ENCODE measurements at places on chromosomes 13 and 19.

DNA sequence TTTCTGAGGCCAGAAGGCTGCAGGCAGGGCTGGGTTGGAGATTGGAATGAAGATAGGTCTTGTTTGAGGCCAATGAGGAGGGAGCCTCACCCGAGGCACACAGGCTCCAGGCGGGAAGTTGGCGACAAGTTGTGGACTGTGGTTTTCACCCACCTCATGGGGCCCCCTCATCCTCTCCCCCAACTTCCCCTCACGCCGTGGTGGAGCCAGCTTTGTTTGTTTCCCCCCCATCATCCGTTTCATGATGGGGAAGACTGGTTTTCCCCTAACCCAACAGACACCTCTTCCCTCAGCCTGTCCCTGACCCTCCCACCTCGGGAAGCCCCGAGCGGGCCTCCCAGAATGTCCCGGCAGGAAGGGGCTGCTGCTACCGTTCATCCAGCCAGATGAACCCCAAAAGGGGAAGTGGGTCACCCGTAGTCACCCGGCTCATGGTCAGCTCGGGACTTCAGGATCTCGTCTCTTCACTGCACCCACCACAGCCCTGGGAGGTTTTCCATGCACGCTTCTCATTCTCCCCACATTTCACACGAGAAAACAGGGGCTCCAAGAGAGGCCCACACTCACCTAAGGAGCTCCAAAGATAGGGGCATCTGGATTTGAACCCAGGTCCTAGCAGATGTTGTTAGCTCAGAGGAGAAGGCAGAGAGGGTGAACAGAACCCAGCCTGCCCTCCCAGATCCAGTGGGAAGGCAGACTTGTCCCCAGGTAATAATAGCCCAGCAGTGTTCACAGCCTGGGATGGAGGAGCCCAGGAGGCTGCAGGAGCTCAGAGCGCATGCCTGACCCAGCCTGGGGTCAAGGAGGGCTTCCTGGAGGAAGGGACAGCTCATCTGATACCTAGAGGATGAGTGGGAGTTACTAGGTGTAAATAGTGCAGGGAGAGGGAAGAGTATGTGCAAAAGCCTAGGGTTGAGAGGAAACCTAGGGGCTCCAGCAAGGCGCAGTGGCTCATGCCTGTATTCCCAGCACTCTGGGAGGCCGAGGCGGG lies 23.5 kb downstream of the CEACAM16 start:
- H3K27ac ChIP-seq: peak overlapping the region; percentile 7
- no peak overlapping the region for H3K4me3 ChIP-seq
- no peak for DNase-seq
- peaks cover 20% of the 10 kb centered on the region for H3K4me1 ChIP-seq
- H3K27me3 ChIP-seq: no peaks in the 10 kb centered on the region

GRCh38 chr13:110616103-110617101 lies 1.1 kb downstream of the NAXD start:
- peak overlapping the region; percentile 95 for H3K27ac ChIP-seq
- peak; percentile 71 for DNase-seq
- H3K27me3 ChIP-seq: no peaks in the 10 kb centered on the region
- H3K4me3 ChIP-seq: peak overlapping the region; percentile 79
- H3K36me3 ChIP-seq: no peaks in the 10 kb centered on the region

DNA sequence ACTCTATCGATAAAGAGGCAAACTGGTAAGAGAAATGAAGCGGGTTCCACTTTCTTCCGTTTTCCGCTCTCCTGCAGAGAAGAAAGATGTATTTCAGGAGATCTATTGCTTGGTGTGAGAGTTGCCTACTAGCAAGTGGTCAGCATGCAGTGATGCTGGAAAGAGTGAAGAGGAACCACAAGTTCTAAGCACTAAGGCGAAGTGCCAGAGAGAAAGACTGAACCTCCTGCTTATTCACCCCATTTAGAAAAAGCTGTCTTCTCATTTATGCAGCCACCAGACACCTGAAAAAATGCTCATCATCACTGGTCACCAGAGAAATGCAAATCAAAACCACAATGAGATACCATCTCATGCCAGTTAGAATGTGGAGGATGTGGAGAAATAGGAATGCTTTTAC lies 78.7 kb upstream of the GPC6 start:
- H3K27me3 ChIP-seq: no peaks in the 10 kb centered on the region
- H3K4me1 ChIP-seq: no peaks in the 10 kb centered on the region
- DNase-seq: no peak
- H3K27ac ChIP-seq: no peak overlapping the region
- H3K4me3 ChIP-seq: no peak overlapping the region

GRCh38 chr13:25468325-25469168 lies 96.8 kb downstream of the ATP8A2 start:
- H3K27me3 ChIP-seq: no peaks in the 10 kb centered on the region
- H3K36me3 ChIP-seq: no peaks in the 10 kb centered on the region
- no peaks in the 10 kb centered on the region for H3K4me1 ChIP-seq

- no peak overlapping the region for H3K4me3 ChIP-seq
- H3K27me3 ChIP-seq: no peaks in the 10 kb centered on the region
- no peaks in the 10 kb centered on the region for H3K4me1 ChIP-seq
- H3K36me3 ChIP-seq: no peaks in the 10 kb centered on the region
Observed at GRCh38 chr13:93361703-93362102, 135.1 kb downstream of the GPC6 start.

DNA sequence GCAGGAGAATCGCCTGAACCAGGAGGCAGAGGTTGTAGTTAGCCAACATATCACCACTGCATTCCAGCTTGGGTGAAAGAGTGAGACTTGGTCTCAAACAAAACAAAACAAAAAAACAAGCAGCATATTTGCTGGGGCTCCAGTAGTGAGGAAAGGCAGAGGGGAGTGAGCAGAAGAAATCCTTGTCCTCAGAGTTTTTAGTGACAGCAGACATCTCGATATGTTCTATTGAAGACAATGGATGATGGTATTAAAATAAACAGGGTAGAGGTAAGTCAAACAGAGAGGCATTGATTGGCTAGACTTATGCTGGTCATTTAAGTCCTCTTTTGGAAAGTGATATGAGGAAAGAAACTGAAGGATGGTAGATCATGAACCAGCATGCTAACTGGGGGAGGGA lies 19.0 kb downstream of the NLRP7 start:
- no peak overlapping the region for H3K4me3 ChIP-seq
- H3K27ac ChIP-seq: no peak overlapping the region
- H3K36me3 ChIP-seq: no peaks in the 10 kb centered on the region
- no peaks in the 10 kb centered on the region for H3K4me1 ChIP-seq

DNA sequence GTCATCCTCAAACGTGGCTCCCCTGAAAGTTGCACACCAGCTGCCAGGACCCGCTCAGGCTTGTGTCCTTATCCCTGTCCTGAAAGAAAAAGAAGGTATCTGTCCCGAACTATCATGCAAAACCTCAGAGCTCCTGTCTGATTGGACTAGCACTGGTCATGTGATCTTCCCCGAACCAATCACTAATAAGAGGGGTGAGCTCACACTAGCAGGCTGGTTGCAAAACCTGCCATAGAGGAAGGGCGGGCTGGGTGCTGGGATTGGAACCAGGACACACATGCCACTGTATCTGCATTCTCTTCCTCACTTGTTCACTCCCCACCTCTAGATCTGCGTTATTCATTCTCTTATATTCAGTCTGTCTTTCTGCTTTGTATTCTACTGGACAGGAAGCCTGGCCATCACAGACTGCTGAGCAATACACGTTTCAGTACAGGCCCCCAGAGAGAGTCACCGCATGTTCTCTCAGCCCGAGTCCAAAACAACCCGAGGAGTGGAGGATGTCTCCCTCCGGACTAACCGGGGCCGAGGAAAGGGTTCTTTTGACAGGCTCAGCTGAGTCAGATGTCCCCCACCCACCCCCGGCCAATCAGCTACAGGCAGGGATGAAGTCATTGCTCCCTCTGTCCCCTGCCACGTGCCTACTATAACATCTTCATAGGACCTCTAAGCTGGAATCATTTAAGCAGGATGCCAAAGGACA lies 97.7 kb downstream of the SIPA1L3 start:
- peaks cover 6% of the 10 kb centered on the region for H3K36me3 ChIP-seq
- peaks cover 8% of the 10 kb centered on the region for H3K4me1 ChIP-seq
- H3K27me3 ChIP-seq: no peaks in the 10 kb centered on the region
- peak overlapping the region; percentile 72 for H3K27ac ChIP-seq

GRCh38 chr13:27336014-27336673 lies 65.5 kb downstream of the RASL11A start:
- DNase-seq: no peak
- H3K4me3 ChIP-seq: no peak overlapping the region
- no peaks in the 10 kb centered on the region for H3K27me3 ChIP-seq

GRCh38 chr19:307793-308420 lies 16.7 kb upstream of the PLPP2 start:
- no peaks in the 10 kb centered on the region for H3K4me1 ChIP-seq
- no peaks in the 10 kb centered on the region for H3K27me3 ChIP-seq
- H3K36me3 ChIP-seq: peaks cover 52% of the 10 kb centered on the region
- DNase-seq: peak; percentile 42
- no peak overlapping the region for H3K4me3 ChIP-seq
